ENCODE measurements at places on chromosomes 5 and 9. TPM values are rescaled to one million over a fixed set of nuclear protein-coding genes. Genes with fewer than 3 reads are reported as not detected.

OR1Q1 gene
- not detected for total RNA-seq

OSMR gene
- 59.1 TPM for total RNA-seq

CSF2 gene
- 0.89 TPM for total RNA-seq

PDGFRB gene
- total RNA-seq: 160 TPM

SLIT3 gene
- 2.5 TPM for total RNA-seq

TMEM252 gene
- total RNA-seq: not detected

CARD19 gene
- 86.4 TPM for total RNA-seq

PCDHB16 gene
- 0.33 TPM for total RNA-seq

SHOC1 gene
- total RNA-seq: not detected

ASTN2 gene
- total RNA-seq: 7.5 TPM

TRAF2 gene
- 16.3 TPM for total RNA-seq

SLC25A2 gene
- 0.50 TPM for total RNA-seq

MEIKIN gene
- not detected for total RNA-seq

PRPF4 gene
- total RNA-seq: 23.9 TPM

KCNV2 gene
- not detected for total RNA-seq

CHMP5 gene
- 130 TPM for total RNA-seq

EGFLAM gene
- 0.75 TPM for total RNA-seq

GLRX gene
- total RNA-seq: 49.9 TPM

ISL1 gene
- 5.9 TPM for total RNA-seq

CCDC171 gene
- 4.5 TPM for total RNA-seq

PAEP gene
- total RNA-seq: not detected

GABRA6 gene
- not detected for total RNA-seq

STK32A gene
- total RNA-seq: 0.22 TPM

PPP3R2 gene
- total RNA-seq: not detected

ENDOG gene
- 20.9 TPM for total RNA-seq

PPP2R2B gene
- 1.3 TPM for total RNA-seq

IFNA21 gene
- not detected for total RNA-seq

LIFR gene
- total RNA-seq: 13.6 TPM

DND1 gene
- total RNA-seq: 0.33 TPM

OTP gene
- not detected for total RNA-seq

SLC36A3 gene
- not detected for total RNA-seq
